CD4-positive, alpha-beta T cell treated with Interleukin-1 beta for 1 hour (primary cell): ENCODE measurements at places on chromosomes 1 and 21.

DNA sequence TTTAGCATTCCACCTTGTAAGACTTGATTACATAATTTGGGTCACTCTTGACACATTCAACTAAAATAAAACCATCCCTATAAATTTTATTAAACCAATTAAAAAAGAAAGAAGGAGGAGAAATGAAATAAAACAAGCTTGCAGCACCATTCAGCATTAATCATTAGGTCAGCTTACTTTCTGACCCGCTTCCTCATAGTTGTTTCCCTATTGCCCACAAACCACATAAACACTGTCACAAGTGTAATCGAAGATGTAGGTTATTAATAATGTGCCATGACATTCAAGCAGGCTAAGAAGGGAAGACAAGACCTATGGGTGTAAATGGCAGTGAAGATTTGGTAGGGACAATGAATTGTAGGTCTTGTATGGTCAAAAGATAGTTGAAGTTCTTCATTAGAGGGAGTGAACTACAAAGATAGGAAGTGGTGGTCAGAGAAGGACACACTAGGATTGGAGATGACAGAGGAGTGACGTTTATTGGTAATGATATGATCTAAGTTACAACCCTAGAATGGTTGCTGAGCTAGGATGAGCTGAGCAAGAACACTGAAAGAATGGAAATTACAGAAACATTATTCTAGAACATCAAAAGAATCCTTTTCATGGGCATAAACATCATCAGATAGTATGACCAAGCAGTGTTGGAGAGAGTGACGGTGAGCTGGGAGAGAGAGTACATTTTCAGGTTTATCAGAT is 231.5 kb downstream of the KCNT2 start:
- no peak for DNase-seq

GRCh38 chr1:229288516-229288915 is 17.6 kb downstream of the RAB4A start:
- DNase-seq: no peak

DNA sequence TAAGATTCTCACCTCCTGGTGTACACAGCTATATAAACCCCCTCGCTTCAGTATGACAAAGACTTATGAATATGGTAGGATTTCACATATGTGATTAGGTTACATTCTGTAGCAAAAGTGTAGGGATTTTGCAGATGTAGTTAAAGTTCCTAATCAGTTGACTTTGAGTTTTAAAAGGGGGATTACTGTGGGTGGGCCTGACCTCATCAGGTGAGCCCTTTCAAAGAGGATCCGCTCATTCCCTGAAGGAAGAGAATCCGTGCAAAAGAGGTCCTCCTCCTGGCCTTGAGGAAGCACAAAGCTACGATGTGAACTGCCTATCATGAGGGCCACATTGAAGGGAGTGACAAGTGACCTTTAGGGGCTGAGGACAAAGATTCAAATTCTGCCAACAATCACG is 30.6 kb upstream of the KAZN start:
- no peak for DNase-seq

DNA sequence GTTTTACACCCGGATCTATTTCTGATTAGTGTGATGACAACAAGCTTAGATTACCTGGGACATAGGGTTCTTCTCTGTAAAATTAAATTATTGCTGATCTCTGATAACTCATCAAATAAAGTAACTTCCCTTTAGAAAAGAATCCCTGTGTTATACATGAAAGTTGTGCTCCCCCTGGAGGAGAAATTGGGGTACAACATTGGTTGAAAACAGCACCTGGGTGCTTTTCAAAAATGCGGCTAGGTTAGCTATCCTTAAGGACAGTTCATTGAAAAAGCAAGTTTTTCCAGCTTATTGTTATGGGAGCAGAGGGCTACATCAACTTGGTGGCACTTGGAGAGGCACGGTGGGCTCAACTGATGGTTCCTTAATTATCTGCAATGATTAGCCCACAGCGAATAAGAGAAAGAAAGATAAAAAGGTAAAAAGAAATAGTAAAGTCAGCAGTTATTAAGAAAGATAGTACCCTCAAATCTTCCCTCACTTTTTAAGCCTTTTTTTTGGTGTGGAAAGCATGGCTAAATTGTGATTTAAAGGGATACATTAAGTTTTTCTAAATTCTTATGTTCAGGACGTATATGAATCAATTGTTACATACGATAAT is 97.8 kb downstream of the FMN2 start:
- peak; percentile 22 for DNase-seq

GRCh38 chr1:241627453-241628259 is 12.5 kb downstream of the CHML start:
- DNase-seq: peak; percentile 52

GRCh38 chr1:157117527-157118057 is 18.0 kb upstream of the ETV3L start:
- DNase-seq: no peak

DNA sequence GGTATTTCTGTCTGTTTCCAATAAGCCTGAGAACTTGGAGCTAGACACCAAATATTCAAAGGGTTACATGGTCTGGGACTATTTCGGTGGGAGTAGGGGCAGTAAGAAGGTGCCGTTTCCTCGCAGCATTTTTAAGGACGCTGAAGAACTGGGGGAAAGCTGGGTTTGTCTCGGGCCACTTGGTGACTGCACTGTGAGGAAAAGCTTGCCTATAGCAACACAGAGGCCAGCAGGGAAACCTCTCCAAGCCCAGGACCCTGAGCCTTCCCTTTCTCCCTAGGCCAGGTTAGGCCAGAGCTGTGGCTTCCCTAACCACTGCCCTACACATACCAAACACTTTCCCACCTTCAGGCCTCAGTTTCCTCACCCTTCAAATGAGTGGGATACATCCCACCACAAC is 3.3 kb downstream of the GLIS1 start:
- no peak for DNase-seq

- no peak for DNase-seq
Observed at GRCh38 chr21:36990508-36991205, 15.8 kb upstream of the RIPPLY3 start.
